ENCODE measurements at places on chromosomes 6 and 20.

DNA sequence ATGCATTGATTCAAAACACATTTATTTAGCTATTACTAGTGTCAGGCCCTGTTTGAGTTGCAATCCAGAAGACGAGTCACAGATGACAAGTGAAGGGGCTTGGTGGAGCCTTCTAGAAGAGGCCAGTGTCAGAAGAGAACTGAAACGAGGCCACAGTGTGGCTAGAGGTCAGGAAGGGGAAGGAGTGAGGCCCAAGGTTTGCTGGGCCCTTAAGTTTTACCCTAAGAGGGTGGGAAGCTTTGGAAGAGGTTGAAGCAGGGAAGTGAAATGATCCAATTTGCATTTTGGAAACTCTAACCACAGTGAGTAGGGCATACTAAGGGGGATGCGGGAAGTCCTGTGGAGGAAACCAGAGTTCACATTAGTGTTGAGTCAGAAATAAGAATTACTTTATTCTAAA is 25.0 kb downstream of the TTK start:
- DNase-seq: no peak

DNA sequence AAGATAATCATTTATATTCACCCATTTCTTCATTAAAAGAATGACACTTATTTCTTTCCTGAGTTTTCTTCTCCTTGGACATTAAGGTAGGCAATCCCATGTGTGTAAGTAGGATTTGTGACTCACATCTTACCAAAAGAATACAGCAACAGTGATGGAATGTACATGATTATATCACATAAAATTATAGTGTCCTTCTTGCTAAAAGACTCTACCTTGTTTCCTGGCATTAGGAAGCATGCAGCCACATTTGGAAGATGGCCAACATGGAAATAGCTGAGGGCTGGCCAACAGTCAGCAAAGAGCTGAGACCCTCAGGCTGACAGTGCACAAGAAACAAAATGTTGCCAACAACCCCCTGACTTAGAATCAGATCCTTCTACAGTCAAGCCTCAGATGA is 327.9 kb upstream of the MARCKS start:
- no peak for DNase-seq

DNA sequence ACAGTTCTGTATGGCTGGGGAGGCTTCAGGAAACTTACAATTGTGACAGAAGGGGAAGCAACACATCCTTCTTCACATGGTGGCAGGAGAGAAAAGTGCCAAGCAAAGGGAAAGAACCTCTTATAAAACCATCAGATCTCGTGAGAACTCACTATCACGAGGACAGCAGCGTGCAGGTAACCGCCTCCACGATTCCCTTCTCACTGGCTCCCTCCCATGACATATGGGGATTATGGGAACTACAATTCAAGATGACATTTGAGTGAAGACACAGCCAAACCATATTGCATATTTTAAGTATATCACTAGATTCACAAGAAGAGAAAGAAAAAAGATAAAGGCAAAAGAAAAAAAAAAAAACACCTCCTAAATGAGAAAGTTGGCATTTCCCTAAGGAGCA is 431.9 kb upstream of the RGS17 start:
- no peak for DNase-seq

GRCh38 chr6:38326837-38327236 is 312.9 kb downstream of the BTBD9 start:
- DNase-seq: no peak

GRCh38 chr6:1438471-1438881 is 49.1 kb downstream of the FOXF2 start:
- DNase-seq: no peak

- no peak for DNase-seq
These were observed 46.7 kb downstream of the CD2AP start for GRCh38 chr6:47524136-47524845.

DNA sequence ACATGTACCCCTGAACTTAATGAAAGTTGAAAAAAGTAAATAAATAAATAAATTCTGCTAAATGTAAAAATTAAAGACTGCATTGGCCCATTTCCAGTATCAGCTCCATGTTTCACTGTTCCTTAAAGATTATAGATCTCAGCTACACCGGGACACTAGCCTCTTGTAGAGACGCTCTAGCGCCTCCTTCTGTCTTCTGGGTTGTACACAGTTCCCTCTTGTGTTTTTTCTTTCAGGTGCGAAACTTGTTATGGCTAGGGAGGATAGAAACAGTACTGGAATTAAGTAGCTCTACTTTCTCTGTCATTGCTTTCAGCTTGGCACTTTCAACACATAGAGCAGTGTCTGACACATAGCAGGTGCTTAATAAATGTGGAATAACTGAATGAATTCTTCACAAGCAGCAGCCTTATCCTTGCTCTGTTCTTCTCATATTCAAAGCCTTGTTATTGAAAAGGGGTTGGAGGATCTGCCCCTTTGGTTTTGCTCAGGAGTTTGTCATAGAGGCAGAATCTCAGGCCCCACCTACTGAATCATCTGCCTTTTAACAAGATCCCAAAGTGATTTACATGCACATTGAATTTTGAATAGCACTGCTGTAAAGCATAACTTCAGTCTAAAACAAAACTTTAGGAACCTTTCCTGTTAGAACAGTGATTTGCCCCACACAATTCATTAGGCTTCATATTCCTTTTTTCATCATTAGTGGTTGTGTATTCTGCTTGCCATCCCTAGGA is 92.3 kb downstream of the FIG4 start:
- DNase-seq: no peak

- DNase-seq: no peak
These were observed 16.1 kb downstream of the GMEB2 start for GRCh38 chr20:63610581-63611435.

DNA sequence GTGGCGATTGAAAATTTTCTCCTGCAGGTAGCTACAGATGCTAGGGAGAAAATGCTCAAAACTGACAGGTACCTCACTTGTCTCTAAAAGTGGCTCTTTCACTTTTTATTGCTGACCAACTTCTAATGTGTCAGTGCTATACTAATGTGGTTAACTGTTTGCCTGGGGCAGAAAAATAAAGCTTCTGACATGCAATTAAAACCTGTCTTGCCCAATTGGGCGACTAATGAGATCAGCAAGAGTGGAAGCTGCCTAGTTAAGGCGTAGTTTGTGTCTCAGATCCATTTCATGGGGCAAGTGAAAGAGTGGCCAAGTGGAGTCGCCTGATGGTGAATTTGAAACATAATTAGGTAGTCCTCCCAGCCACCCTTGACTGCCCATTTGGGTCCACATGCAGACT is 193.3 kb downstream of the TSHZ2 start:
- DNase-seq: no peak

GRCh38 chr6:16089232-16090062 is 39.4 kb upstream of the MYLIP start:
- DNase-seq: no peak

DNA sequence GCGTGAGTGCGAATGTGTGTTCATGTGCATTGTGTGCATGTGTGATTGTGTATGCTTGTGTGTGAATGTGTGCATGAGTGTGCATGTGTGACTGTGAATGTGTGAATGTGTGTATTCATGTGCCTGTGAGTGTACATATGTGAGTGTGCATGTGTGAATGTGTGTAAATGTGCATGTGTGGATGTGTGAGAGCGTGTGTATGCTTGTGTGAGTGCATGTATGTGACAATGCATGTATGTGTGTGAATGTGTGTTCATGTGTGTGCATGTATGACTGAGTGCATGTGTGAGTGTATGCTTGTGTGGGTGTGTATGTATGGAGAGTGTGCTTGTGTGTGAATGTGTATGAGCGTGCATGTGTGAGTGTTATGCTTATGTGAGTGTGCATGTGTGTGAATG is 77.4 kb downstream of the SMOC2 start:
- no peak for DNase-seq

- no peak for DNase-seq
These were observed 35.2 kb downstream of the ALDH5A1 start for GRCh38 chr6:24529985-24530384.

GRCh38 chr20:945841-946240 is 29.7 kb upstream of the ANGPT4 start:
- DNase-seq: no peak

GRCh38 chr6:97347111-97347510 is 64.1 kb upstream of the MMS22L start:
- DNase-seq: no peak

DNA sequence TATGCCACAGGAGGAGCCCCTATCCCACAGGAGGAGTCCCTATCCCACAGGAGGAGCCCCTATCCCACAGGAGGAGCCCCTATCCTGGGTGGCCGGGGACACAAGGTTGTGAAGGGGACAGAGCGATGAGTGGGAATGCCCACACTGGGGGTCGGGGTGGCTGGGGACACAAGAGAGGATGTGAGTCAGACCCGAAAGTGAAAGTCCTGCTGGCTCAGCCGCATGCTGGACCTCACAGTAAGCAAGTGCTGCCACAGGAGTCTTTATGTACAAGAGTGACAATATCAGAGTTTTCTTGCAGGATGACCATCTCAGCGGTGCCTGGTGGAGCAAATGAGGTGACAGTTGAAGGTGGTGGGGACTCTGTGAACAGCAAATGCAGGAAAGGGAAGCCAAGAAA is 93.7 kb downstream of the PSMB1 start:
- no peak for DNase-seq

GRCh38 chr6:87165185-87165584 is 9.8 kb downstream of the ZNF292 start:
- DNase-seq: no peak

DNA sequence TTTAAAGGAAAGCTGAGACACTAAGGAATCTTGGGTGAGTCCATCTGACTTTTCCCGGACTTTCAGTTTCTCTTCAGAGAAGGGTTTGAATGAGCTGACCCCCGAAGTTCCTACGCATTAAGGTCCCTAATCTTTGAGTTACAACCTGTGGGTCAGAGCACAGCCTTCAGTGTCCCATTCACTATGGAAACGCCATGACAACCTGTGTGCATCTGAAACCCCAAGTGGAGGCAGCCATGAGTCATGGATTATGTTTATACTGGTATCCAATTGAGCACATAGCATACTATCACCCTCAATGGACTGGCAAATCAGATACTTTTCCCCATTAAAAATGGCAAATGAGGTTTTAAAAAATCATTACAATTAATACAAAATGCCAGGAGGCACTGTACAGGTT is 11.4 kb downstream of the MYLK4 start:
- DNase-seq: no peak

GRCh38 chr20:62549499-62550086 is 73.8 kb upstream of the GATA5 start:
- no peak for DNase-seq

- DNase-seq: no peak
These were observed 52.0 kb downstream of the BFSP1 start for GRCh38 chr20:17479063-17479657.

DNA sequence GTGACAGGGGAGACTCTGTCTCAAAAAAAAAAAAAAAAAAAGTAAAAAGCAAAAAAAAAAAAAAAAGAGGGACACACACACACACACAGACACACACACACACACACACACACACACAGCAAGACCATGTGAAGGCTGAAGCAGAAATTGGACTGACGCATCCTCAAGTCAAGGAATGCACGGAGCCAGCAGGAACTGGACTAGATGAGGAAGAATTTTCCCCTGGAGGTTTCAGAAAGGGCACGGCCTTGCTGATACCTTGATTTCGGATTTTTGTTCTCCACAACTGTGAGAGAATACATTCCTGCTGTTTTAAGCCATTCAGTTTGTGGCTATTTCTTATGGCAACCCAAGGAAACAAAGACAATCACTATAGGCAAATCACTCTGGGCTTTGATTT is 176.9 kb upstream of the SALL4 start:
- DNase-seq: no peak

DNA sequence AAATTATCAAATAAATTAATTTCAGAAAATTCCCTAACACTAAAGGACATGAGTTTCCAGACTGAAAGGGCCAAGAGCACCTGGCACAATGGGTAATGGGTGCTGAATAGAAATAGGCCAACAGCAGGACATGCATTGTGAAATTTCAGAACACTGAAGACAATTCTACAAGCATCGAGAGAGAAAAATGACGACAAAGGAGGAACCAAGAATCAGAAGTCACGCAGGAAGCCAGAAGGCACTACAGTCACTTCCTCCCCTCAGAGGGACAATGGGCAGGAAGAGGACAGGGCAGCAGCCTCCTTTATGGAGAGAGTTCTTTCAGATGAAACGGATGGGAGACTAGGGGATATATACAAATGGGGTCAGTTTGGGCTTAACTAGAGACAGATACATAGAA is 29.6 kb downstream of the PCNA start:
- no peak for DNase-seq

DNA sequence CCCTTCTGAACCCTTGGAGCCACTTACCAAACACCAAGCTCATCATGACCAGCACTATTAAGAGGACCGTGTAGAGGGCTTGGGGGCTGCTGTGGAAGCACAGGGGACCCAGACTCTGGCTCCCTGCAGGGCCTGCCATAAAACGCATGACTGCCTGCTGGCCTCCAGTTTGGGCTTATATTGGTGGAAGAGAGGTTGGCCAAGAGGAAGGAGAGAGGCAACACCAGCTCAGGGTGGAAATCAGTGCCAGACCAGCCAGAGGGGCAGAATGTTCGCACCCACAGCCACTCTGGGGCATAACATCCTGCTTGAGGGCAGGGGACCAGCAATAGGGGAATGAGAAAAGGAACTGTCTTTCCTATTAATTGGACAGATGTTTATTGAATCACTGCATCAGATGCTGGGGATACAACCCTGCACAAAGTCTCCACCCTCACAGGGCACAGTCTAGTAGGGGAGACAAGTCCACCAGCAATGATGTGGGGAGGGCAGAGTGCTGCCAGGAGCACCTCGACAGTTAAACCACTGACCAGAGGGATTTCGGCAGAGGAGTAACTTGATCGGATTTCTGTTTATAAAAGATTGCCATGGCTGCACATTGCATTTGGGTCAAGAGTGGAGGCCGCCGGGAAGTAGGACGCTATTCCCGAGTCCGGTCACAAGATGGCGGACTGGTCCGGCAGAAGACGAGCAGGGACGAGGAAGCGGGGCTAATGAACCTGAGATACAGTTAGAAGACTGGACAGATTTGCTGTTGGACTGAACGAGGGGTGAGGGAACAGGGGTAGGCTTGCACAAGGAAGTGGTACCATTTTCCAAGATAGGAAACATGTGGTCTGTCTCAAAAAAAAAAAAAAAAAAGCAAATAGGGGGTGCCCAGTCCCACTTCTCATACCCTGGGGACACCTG is at the start of gene LY6G5C:
LY6G5C (minus strand) TSS at position 842 of the 909 bp plus-strand sequence; CDS start at position 148, 694 bp downstream.
- DNase-seq: peak; percentile 72

- DNase-seq: no peak
These were observed 153.4 kb downstream of the DTNBP1 start for GRCh38 chr6:15509335-15509933.

- no peak for DNase-seq
These were observed 69.0 kb downstream of the AFG1L start for GRCh38 chr6:108363889-108364313.

- DNase-seq: no peak
These were observed 5.8 kb downstream of the HDGFL1 start for GRCh38 chr6:22575190-22575589.

DNA sequence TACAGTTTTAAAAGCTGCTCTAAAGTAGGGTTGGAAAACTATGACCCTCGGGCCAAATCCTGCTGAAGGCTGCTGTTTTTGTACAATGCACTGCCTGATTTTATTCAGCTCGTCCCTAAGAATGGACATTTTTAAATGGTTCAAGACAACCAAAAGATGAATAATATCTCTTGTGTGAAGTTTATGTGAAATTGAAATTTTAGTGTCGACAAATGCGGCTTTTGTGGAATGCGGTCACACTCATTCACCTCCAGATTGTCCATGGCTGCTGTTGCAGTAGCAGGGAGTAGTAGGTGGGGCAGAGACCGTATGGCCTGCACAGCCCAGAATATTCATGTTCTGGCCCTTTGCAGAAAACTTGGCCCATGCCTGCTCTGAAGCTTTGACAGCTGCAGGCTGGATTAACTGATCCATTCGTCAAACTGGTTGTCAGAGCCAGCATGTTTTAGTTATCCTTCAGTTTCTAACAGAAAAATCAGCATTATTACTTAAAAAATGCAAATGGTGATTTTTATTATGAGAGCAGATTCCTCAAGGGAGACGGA is 91.6 kb downstream of the PSMG4 start:
- no peak for DNase-seq

Measured in smooth muscle cell of the brain vasculature (primary cell).